Activated CD4-positive, alpha-beta T cell treated with anti-CD3 and anti-CD28 coated beads, Interleukin-2, amount 50 U/mL, for 48 hours (primary cell): ENCODE measurements at places on chromosomes 11 and 22.
A peak's percentile ranks its signal among the peaks of the same experiment; 100 is the strongest.

- DNase-seq, result no peak
Measured at GRCh38 chr11:77548552-77549445, 41.0 kb upstream of the AQP11 start.

GRCh38 chr22:35311551-35311999 is 11.9 kb downstream of the TOM1 start:
- DNase-seq, result no peak

DNA sequence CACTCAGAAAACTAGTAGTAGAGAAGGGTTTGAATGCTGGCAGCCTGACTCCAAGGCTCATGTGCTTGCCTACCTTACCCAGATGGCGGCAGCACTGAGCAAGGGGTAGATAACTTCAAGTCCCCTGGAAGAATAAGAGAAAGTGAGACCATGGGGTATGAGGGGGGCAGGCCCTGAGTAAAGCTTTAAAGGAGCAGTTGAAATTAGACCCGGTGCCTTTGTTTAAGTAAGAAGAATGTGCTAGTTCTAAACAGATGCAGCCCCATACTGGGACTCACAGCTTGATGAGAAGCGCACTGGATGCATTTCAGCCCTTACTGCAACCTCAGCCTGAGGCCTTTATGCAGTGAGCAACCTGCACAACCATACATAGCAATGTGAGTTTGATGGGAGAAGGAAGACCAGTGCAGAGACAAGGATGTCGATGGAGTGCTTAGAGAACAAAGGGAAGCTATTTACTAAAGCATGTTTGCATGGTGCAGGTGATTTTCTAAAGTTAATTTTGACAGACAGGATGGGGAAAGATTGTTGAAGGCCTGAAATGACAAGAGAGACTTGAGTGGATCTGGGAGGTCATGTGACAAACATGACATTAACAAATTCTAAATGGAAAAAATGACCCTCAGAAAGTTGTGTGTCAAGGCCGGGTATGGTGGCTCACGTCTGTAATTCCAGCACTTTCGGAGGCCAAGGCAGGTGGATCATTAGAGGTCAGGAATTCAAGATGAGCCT is 27.1 kb upstream of the TMA7B start:
- DNase-seq, result peak; percentile 74

DNA sequence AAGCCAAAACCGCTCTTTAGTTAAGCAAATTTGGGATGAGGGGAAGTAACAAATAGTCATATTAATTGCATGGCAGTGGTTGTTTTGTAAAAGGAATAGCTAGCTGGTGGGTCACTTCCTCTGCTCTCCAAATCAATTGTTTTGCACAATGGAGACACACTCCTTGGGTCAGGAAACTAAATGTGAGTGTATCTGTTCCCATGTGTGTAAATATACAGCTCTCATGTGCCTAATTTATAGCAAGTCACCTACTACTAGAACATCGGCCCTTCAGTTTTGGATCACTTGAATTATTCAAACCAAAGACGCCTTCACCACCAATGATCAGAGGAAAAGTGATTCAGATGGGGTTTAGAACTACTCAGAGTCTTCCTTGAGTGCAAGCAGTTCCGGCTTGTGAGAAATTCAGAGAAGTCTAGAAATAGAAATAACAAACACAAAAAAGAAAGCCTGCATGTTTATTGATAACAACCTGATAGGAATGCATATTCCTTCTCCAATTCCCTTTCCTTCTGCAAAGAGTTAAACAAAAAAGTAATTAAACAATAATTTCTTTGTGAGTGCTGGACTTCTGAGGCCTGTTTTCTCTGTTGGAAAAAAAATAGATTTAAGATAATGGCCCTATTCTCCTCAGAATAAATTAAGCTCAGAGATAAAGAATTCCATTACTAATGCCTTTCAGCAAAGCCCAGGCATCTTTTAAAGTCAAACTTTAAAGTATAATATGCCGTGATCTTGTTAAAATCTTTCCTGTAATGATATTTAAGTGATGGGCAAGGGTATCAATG is 100.4 kb downstream of the KIRREL3 start:
- DNase-seq, result no peak

DNA sequence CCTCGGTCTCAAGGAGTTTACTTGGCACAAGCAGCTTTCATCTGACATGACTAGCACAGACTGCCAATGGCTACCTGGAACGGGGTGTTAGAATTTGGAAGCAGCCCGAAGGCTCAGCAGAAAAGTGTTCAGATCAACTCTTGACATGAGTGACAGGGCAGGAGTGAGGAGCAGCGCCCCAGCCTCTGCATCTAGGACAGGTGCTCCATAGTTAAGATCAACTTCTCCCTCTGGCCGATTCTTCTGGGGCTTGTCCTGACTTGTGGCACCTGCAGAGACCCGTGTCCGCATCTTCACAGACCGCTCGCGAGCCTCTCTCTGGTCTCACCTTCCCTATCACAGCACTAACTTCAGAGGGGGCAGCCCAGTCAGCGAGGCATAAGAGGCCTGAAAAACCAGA is 42.5 kb upstream of the CHKA start:
- DNase-seq, result no peak

DNA sequence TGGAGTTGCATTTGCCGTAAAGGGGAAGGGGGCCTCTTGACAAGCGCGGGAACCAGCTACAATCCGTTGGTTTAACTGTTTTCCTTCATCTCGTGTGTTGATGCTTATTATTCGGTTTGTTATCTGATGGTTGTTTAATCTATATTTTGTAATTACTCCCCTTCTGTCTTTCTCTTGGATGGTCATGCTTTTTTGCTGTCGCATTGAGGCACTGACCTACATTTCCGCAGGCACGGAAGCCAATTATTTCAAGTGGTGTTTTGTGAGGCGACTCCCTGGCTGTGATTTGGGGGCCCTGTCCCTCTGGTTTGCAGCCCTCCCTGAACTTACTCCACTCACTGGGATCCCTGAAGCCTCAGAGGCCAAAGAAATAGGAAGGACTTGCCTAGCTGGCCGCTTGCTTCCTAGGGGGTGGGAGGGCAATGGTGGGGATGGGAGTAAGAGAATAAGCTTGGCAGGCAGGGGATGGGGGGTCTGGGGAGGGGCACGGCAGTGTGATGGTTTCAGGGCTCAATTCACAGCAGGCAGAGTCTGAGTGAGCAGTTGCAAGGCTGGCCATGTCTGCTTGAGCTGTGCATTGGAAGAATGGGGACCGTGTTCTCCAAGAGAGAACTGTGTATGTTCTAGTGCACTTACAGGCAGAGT is 165.8 kb upstream of the B3GAT1 start:
- DNase-seq, result no peak

DNA sequence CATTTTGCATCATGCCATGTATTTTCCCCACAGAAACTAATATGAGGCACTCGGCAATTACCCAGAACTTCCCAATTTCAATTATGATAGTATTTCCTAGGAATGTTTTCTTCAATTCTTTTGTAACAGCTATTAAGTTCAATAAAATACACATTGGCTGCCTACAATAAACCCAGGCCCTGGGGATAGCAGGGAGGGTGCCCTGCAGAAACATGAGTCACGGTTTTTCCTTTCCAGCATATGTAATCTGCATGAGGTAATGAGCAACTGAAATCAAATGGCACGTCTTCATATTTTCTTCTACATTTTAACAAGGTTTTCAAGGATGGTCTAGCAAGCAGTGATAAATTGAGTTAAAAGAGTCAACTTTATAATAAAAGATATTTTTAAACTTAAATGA is 32.0 kb downstream of the GUCY1A2 start:
- DNase-seq, result no peak

- DNase-seq, result no peak
Measured at GRCh38 chr22:50561401-50562358, 1.0 kb downstream of the SYCE3 start.

DNA sequence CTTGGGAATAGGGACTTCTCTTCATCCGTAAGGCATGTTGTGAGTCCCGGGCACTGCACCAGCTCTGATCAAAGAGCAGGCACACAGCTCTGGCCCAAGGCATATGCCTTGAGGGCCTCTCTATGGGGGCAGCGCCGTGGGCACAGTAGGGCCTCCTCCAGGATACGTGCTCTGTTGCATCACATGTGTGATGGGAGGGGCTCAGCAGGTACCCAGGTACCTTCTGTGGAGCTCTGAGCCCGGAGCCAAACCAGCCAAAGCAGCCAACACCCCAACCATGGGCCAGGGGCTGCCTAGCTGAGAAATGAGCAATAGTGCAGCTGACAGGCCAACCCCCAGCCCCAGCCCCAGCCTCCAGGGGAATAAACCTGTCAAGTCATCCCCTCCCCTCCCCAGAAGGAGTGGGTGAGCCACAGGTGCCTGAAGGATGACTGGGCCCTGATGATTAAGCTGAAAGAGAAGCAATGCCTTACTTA is 79.7 kb upstream of the SHISAL1 start:
- DNase-seq, result no peak

DNA sequence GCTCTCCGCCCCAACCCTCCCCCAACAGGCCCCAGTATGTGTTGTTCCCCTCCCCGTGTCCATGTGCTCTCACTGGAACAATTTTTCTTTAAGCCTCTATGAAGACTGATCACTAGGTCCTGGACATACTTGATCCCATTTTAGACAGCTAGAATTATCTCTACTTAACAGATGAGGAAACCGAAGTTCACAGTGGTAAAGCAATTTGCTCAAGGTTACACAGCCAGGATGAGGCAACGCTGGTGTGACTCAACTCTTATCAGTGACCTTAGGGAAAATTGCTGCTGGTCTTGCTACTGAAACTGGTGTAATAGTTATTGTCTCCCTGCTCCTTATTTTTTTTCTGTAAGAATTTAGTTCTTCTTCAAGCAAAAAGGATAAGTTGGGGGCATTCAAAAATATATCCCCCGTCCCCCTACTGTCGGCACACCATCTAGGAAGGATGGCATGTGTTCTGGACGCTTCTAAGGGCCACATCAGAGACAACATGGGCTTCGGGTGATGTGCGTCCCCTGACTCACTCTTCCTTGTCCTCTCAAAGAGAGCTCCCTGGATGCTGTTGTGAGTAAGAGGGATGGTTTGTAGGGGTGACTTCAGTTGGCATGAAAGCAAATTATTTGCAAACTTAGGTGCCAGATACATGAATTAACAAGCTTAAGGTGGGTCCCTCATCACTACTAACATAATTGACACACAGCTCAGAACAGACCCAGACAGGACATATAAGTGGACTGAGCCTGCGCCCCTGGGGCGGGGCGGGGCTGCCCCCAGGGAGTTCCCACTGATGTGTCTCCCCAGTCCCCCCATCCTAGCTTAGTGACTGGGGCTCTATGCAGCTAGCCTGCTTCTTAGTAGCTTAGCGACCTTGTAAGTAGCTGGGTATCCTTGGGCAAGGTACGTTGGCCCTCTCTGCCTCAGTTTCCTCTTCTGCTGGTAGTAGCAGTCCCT is 23.6 kb upstream of the ALX4 start:
- no peak for DNase-seq

GRCh38 chr11:28900427-28900826 is 792.2 kb downstream of the METTL15 start:
- no peak for DNase-seq
